T-helper 17 cell (primary cell): ENCODE measurements at places on chromosomes 12 and 14. TPM values are rescaled to one million over a fixed set of nuclear protein-coding genes. Genes with fewer than 3 reads are reported as not detected.

The ORMDL2 gene
- total RNA-seq, result 20.5 TPM

The ENDOU gene
- not detected for total RNA-seq

The PHETA1 gene
- total RNA-seq, result 2.1 TPM

The FBXW8 gene
- 8.6 TPM for total RNA-seq

The KCNMB4 gene
- total RNA-seq, result 0.75 TPM

The KLHDC1 gene
- total RNA-seq, result 7.4 TPM

The ZCRB1 gene
- total RNA-seq, result 32.0 TPM

DNA sequence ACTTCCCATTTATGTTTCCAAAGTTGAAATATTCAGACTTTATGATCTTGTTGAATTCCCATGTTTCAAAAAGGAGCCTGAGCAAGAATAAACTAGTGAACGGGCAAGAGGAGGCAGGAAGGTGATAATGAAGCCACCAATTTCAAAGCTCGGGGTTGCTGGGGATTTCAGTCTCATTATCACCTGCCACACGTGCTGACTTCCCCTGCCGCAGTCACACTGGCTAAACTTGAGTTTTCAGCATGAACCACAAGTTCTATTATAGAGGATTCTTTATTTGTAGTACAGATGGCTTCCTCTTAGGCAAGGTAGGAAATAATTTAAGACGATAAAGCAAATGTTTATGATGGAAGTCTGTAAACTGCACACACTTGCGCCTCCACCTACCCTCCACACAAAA, 18.1 kb upstream of the DIABLO start:
- H3K4me3 ChIP-seq, result peak overlapping the region; percentile 93
- no peaks in the 10 kb centered on the region for H3K27me3 ChIP-seq
- no peak for DNase-seq
- H3K4me1 ChIP-seq, result peaks cover 24% of the 10 kb centered on the region
- H3K27ac ChIP-seq, result peak overlapping the region; percentile 93
- H3K36me3 ChIP-seq, result no peaks in the 10 kb centered on the region

DNA sequence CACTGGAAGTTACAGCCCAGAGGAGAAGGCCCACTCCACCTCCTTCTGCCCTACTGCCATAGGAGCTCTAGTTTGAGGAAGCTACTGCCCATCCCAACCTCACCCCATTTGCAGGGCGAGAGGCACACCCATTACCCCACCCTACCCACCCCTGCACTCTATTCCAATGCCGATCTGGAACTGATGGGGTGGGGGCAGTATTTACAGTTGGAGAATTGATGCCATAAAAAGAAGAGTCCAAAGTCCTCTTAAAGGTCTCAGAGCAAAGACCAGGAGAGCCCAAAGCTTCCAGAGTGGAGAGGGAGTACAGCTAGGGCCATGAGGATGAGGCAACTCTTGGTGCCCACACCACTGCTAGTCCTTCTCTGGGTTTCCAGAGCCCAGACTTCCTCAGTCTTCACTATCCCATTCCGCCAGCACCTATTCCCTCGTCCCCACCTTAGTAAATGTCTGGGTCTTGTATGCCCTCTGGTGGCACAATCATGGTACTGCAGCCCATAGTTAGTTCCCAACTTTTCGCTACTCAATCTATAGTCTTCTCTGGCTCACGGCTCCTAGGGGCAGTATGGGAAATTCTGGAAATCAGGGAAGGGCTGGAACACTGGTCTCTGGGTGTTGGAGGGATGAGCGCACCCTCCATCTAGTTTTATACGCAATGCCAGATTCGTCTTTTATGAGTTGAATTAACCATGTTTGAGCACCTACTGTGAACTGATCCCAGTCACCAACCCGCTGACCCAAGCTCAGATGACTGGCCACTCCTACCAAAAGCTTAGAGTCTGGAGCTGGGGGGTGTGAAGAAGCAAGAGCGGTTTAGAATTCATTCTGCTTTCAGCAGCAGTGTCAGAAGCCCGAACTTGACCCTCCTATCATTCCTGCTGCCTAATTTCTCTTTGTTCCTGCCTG, 6.9 kb upstream of the ADCY6 start:
- no peak overlapping the region for H3K4me3 ChIP-seq
- H3K4me1 ChIP-seq, result peaks cover 8% of the 10 kb centered on the region
- peaks cover 11% of the 10 kb centered on the region for H3K27me3 ChIP-seq
- no peaks in the 10 kb centered on the region for H3K36me3 ChIP-seq
- no peak overlapping the region for H3K27ac ChIP-seq

DNA sequence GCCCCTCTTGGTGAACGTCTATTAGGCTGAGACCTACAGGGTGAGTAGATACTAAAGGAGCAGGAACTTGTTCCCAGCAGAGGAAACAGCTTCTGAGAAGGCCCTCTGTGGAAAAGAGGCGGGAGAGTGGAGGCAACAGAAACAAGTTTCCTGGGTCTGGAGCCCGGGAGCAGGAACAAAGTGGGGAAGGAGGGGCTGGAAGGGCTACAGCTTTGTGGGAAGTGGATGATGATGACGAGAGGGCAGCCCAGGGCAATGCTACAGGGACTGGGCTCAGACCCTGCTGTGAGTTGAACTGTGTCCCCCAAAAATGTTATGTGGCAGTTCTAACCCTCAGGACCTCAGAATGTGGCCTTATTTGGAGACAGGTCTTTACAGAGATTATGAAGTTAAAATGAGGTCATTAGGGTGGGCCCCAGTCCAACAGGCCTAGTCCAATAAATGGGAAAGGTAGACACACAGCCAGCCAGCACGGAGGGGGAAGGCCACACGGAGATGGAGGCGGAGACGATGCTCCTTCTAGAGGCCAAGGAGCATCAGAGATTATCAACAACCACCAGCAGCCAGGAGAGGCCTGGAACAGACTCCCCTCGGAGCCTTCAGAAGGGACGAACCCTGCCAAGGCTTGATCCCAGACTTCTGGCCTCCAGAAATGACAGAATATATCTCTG, 14.3 kb downstream of the CAMKK2 start:
- no peak overlapping the region for H3K4me3 ChIP-seq
- DNase-seq, result no peak
- no peaks in the 10 kb centered on the region for H3K36me3 ChIP-seq
- no peaks in the 10 kb centered on the region for H3K27me3 ChIP-seq
- peak overlapping the region; percentile 49 for H3K27ac ChIP-seq

DNA sequence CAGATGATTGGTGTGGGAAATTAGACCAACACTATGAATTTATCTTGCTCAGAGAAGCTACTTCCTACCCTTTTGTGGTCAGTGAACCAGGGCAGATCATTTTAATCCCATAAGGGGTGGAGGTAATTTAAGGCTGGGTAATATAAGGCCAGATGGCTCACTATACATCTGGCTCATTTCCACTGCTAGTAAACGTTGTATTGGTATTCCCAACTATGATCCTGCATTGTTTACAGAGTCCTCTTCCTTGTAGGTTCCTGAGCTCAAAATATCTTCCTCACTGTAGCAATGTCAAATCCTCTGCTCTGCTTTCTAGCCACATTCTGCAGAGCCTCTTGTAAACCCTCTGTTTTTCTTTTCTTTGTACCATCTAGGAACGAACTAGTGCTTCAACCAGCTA, 93.0 kb upstream of the MGAT4C start:
- no peak for DNase-seq
- no peaks in the 10 kb centered on the region for H3K4me1 ChIP-seq
- H3K36me3 ChIP-seq, result no peaks in the 10 kb centered on the region
- no peaks in the 10 kb centered on the region for H3K27me3 ChIP-seq
- H3K27ac ChIP-seq, result no peak overlapping the region

- peak overlapping the region; percentile 68 for H3K27ac ChIP-seq
- peaks cover 17% of the 10 kb centered on the region for H3K4me1 ChIP-seq
- DNase-seq, result no peak
- no peaks in the 10 kb centered on the region for H3K36me3 ChIP-seq
- H3K4me3 ChIP-seq, result peak overlapping the region; percentile 92
These were observed 649 bp upstream of the SALL2 start for GRCh38 chr14:21526672-21527317.

GRCh38 chr12:94309373-94309772, 150.3 kb downstream of the CEP83 start:
- peaks cover 5% of the 10 kb centered on the region for H3K4me1 ChIP-seq
- no peak overlapping the region for H3K4me3 ChIP-seq

- H3K4me1 ChIP-seq, result peaks cover 24% of the 10 kb centered on the region
- no peaks in the 10 kb centered on the region for H3K27me3 ChIP-seq
- peak overlapping the region; percentile 95 for H3K27ac ChIP-seq
These were observed 1.3 kb upstream of the CORO1C start for GRCh38 chr12:108732489-108733229.

GRCh38 chr12:121892673-121893561, 4.3 kb downstream of the PSMD9 start:
- H3K27ac ChIP-seq, result no peak overlapping the region
- H3K36me3 ChIP-seq, result peaks cover 4% of the 10 kb centered on the region
- DNase-seq, result no peak
- H3K4me3 ChIP-seq, result no peak overlapping the region
- H3K27me3 ChIP-seq, result no peaks in the 10 kb centered on the region
- peaks cover 35% of the 10 kb centered on the region for H3K4me1 ChIP-seq

GRCh38 chr12:118851891-118852290, 129.4 kb upstream of the SRRM4 start:
- H3K27me3 ChIP-seq, result no peaks in the 10 kb centered on the region
- no peak overlapping the region for H3K27ac ChIP-seq
- DNase-seq, result no peak
- H3K36me3 ChIP-seq, result no peaks in the 10 kb centered on the region
- no peak overlapping the region for H3K4me3 ChIP-seq

GRCh38 chr14:95664066-95664465, 22.2 kb upstream of the TCL1B start:
- peaks cover 2% of the 10 kb centered on the region for H3K36me3 ChIP-seq
- DNase-seq, result no peak
- H3K4me3 ChIP-seq, result no peak overlapping the region

GRCh38 chr12:52647601-52648000, 4.4 kb downstream of the KRT2 start:
- H3K4me1 ChIP-seq, result peaks cover 35% of the 10 kb centered on the region
- no peak overlapping the region for H3K4me3 ChIP-seq
- no peak overlapping the region for H3K27ac ChIP-seq

DNA sequence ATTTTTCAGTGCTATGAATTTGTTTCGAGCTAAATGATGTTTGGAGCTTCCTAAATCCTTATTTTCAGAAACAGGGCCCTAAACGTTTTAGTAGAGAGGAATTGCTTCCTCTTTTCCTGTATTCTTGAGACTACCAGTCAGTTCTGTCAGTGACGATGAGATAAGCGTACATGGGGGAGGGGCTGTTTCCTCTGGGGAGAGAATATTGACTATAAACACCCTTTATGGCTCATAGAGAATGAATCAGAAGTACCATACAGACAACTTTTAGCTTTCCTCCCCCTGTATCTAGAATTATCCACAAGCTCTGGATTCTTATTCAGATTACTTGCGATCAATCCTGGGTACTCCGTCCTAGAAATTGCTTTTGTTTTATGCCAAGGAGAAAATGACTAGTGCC, 5.1 kb downstream of the TBK1 start:
- H3K4me3 ChIP-seq, result no peak overlapping the region
- peaks cover 41% of the 10 kb centered on the region for H3K4me1 ChIP-seq
- H3K36me3 ChIP-seq, result peaks cover 4% of the 10 kb centered on the region
- peak overlapping the region; percentile 99 for H3K27ac ChIP-seq
- no peaks in the 10 kb centered on the region for H3K27me3 ChIP-seq
- no peak for DNase-seq

DNA sequence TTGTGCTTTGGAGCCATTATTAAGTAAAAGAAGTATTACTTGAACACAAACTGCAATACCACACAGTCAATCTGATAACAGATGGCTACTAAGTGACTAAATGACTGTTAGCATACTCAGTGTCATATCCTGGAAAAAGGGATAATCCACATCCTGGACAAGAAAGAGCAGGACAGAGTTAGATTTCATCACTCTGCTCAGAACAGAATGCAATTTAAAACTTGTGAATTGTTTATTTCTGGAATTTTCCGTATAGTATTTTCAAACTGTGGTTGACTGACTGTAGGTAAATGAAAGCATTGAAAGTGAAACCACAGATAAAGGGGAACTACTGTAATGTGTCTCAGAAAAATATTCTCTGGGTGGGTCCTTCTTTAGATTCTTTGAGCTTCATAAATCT, 458.8 kb downstream of the TMEM117 start:
- peaks cover 7% of the 10 kb centered on the region for H3K36me3 ChIP-seq
- DNase-seq, result no peak
- H3K4me3 ChIP-seq, result no peak overlapping the region

GRCh38 chr12:123384318-123384993, 524 bp downstream of the KMT5A start:
- DNase-seq, result no peak
- H3K36me3 ChIP-seq, result no peaks in the 10 kb centered on the region
- H3K27ac ChIP-seq, result peak overlapping the region; percentile 84
- peak overlapping the region; percentile 99 for H3K4me3 ChIP-seq

GRCh38 chr12:4153343-4153892, 120.1 kb upstream of the CCND2 start:
- DNase-seq, result peak; percentile 21
- no peaks in the 10 kb centered on the region for H3K36me3 ChIP-seq
- peak overlapping the region; percentile 95 for H3K27ac ChIP-seq

GRCh38 chr12:5718073-5718472, 227.0 kb downstream of the ANO2 start:
- H3K27me3 ChIP-seq, result peaks cover 27% of the 10 kb centered on the region
- no peak overlapping the region for H3K27ac ChIP-seq
- DNase-seq, result no peak
- peaks cover 2% of the 10 kb centered on the region for H3K36me3 ChIP-seq

GRCh38 chr14:79351011-79351410, 860.3 kb downstream of the DIO2 start:
- H3K4me1 ChIP-seq, result no peaks in the 10 kb centered on the region
- H3K27me3 ChIP-seq, result no peaks in the 10 kb centered on the region
- H3K27ac ChIP-seq, result no peak overlapping the region

- no peaks in the 10 kb centered on the region for H3K36me3 ChIP-seq
- no peak overlapping the region for H3K27ac ChIP-seq
- peaks cover 10% of the 10 kb centered on the region for H3K27me3 ChIP-seq
- H3K4me1 ChIP-seq, result no peaks in the 10 kb centered on the region
These were observed 45.5 kb downstream of the STXBP6 start for GRCh38 chr14:25004389-25004809.

DNA sequence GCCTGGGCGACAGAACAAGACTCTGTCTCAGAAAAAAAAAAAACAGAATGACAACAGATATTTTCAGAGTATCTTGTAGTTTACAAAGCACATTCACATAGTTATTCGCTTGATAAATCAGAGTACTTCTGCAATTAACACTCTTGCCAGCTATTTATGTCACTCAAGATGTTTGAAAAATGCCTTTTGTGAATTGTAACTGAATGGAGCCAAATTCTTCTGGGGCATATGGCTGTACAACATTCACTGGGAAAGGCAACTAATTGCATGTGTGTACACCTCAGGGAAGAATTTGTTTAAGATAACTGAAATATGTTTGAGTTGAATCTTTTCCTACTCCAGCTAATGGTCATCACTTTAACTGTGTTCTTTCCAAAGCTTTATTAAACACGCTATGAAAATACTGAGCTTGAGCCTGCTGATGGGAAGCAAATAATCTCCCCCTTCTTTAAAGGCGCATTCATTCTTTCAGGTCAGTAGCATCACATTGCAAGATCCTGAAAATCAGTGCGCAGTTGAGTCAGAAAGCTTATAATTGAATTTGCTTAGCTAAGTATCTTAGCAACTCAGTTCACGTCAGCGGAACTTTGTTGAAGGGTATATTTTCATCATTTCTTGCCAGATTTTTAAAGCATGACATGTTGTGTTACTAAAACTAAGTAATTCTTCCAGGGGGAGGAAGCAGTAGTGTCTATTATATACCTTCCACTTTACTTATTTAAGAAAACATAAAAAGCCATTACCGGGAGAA, 66.6 kb downstream of the SINHCAF start:
- DNase-seq, result no peak
- no peaks in the 10 kb centered on the region for H3K36me3 ChIP-seq

- H3K4me3 ChIP-seq, result no peak overlapping the region
- peaks cover 52% of the 10 kb centered on the region for H3K27me3 ChIP-seq
- peaks cover 4% of the 10 kb centered on the region for H3K4me1 ChIP-seq
- H3K36me3 ChIP-seq, result no peaks in the 10 kb centered on the region
- no peak for DNase-seq
- H3K27ac ChIP-seq, result peak overlapping the region; percentile 41
These were observed 11.9 kb downstream of the TMEM52B start for GRCh38 chr12:10190558-10191388.
